ENCODE measurements at places on chromosomes 4 and X. TPM values are rescaled to one million over a fixed set of nuclear protein-coding genes. Genes with fewer than 3 reads are reported as not detected.

- peak; percentile 66 for DNase-seq
These were observed 46.4 kb downstream of the KDR start for GRCh38 chr4:55078987-55079386.

DNA sequence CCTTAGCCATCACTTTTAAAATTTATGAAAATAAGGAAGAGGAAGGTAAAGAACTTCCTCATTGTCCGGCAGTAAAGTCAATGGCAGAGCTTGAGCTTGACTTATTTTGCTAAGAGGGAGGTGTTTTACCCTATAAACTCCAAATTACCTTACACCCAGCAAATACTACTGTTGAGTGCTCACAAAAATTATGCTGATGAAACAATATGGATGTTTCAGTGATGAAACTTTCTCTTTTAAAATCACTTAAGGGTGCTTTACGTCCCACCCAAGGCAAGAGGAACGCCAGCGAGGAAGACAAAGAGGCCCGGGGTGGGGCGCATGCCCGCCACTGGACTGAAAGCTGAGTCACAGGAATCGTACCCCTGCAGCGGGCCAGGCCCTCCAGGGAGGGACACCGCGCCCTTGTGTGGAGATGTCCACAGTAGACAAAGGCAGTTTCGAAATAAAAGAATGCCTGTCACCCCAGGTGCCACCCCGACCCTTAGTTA is 560 bp upstream of the TMSB4X start:
- DNase-seq: peak; percentile 91

DNA sequence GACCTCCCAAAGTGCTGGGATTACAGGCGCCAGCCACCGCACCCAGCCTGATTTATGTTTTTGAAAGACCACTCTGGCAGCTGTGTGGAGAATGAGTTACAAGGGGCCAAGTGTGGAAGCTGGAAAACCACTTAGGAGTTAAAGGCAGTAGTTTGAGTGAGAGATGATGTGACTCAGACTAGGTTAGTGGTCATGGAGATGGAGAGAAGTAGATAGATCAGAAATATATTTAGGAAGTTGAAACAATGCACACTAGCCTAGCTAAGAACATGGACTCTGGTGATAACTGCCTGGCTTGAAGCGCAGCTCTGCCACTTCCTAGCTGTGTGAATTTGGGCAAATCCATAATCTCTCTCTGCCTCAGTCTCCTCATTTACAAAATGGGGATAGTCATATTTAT is 11.9 kb upstream of the RBMX start:
- no peak for DNase-seq

DNA sequence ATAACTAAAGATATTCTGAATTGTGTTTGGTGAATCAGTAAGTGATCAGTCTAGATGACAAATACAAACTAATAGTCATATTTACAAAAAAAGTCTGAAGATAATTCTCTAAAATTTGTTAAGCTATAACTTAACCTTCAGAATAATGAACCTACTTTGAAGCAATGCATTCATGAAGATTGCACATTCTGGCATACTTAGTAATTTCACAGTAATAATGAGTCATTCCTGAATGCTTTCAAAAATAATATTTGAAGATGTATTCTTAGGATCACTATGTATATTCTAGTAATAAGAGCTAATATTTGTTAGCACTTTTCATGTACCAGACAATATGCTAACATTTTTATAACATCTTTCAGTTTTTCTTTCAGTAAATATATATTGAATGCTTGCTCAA is 756.7 kb upstream of the SLIT2 start:
- no peak for DNase-seq

The GABRB1 gene
- not detected for total RNA-seq

- peak; percentile 93 for DNase-seq
These were observed 1.5 kb downstream of the ELF4 start for GRCh38 chrX:130108647-130109428.

DNA sequence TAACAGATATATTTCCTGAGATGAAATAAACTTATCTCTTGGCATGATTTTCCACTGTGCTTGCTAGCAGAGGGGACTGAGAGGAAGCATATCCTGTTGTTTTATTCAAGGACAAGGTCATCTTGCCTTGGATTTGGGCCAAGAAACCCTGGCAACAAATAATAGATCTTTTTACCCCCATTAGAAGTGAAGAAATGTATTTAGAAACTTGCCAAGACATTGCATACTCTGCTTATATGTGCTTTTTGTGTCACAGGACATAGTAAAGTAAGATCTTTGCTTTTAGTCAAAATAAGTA is 170.2 kb downstream of the RAPGEF2 start:
- no peak for DNase-seq

The SCML2 gene
- total RNA-seq: 0.88 TPM
